ENCODE measurements at places on chromosomes 3 and 15.

- no peak for DNase-seq
Measured at GRCh38 chr3:64138656-64139375, 86.5 kb downstream of the PRICKLE2 start.

DNA sequence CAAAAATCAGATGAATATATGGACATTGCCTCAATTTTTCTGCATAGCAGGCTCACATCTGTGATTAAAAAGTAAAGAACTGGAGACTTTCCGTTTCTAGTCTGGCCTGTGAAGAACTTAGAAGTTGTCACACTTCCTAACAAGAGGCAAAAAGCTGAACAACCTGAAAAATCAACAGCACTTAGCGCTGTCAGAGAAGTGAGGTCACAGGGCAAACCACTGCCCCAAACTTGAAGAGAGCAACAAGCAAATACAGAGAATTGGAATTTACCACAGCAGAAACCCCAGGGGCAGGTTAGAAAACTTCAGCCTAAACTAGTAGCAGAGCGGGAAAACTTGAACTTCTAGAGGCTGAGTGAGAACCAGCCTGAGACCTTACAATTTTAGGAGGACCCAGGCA is 38.9 kb downstream of the CCDC54 start:
- DNase-seq: no peak

DNA sequence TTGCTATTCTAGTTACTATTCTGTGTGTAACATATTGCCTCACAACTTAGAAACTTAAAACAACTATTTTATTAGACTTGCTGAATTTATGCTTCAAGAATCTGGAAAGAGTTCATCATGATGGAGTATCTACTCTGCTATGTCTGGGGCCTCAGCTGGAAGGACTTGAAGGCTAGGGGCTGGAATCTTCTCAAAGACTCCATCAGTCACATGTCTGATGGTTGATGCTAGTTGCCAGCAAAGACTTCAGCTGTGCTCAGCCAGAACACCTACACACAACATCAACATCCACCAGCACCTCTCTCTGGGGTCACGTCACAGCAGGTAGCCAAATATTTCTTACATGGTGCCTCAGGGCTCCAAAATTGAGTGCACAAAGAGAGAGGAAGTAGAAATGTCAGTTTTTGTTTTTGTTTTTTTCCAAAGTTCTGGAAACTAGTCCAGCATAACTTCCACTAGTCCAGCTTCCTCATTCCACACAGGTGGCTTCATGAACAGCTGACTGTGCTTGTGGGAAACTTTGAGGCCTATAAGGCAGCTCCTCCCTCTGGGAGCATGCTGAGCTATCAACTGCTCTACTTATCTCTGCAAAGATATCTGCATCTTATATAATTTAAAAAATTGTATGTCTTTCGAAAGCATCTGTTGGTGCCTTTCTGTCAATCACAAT is 325.4 kb upstream of the AGTR1 start:
- DNase-seq: no peak

DNA sequence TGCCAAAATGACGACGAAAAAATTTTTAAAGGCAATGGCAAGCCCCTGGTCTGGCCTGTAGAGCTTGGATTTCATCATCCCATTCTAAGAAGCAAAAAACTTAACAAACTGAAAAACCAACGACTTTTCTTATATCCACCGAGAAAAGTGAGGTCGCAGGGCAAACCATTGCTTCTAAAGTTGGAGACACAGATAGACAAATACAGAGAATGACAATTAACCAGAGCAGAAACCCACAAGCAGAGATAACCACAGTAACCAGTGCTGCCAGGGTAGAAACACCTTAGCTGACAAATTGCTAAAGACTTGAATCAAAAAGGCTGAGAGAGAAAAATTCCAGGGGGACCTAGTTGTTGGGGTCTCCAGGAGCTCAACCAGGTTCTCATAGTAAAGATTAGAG is 386.5 kb upstream of the SGO1 start:
- no peak for DNase-seq

GRCh38 chr3:121970047-121970446 is 52.0 kb downstream of the ILDR1 start:
- no peak for DNase-seq

- no peak for DNase-seq
Measured at GRCh38 chr15:63407612-63408011, 26.0 kb upstream of the CA12 start.

DNA sequence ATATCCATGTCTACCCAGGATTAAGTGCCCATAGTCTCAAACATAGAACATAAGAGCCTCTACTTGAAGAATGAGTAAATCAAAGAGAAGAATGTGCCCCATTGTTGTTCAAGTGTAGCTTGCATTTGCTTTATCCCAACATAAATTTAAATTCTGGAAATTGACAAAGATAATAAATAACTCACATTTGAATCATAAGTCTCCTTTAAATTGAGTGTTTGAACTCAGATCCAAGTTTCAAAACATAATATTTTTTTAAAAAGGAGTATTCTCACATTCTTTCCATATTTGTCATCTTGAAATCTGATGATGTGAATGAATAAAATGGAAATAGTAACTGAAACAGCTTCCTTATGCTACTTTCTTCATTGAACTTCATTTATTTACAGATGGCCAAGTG is 135.2 kb downstream of the MECOM start:
- no peak for DNase-seq

DNA sequence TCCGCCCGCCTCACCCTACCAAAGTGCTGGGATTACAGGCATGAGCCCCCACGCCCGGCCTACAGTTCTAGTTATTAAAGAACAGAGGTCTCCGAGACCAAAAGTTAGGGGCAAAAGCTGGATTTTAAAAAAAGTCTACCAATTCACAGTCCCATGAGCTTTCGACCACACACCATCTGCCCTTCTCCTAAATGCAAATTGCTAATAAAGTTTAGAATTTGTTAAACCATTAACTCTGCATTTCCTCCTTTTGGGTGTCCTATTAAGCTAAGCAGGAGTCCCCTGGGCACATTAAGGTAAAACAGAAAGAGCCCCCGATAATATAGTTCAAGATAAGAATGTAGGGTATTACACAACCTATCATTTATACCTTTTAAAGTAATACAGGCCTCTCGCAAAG is 322.7 kb downstream of the FOXP1 start:
- DNase-seq: no peak

GRCh38 chr3:54853573-54854404 is 74.1 kb downstream of the LRTM1 start:
- peak; percentile 53 for DNase-seq

GRCh38 chr3:46517016-46517783 is 19.4 kb downstream of the RTP3 start:
- DNase-seq: no peak

DNA sequence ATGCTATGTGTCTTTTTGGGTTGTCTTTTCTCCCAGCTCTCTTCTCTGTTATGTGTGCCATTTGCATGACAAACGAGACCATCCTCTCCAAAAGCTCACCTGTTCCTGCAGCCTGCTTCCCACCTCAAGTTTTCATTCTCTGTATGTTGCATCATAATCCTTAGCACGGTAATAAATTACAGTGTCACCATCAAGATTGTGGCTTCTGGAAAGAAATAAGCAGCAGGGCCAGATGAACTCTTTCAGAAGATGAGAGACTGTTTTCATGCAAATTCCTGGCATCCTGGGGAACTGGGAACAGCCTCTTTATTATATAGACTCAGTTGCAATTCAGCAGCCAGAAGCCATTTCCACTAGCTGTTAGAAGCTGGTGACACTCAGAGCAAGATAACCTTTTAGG is 436.7 kb downstream of the EPHB1 start:
- no peak for DNase-seq

- no peak for DNase-seq
Measured at GRCh38 chr15:94791510-94791909, 560.1 kb downstream of the MCTP2 start.

- no peak for DNase-seq
Measured at GRCh38 chr3:27093771-27094170, 275.4 kb downstream of the NEK10 start.
